ELF-1 (cell line): ENCODE measurements at places on chromosomes 6 and 20.
A peak's percentile ranks its signal among the peaks of the same experiment; 100 is the strongest.

- DNase-seq: no peak
Observed at GRCh38 chr6:13496513-13497190, 9.3 kb upstream of the GFOD1 start.

GRCh38 chr6:51265426-51265825 lies 446.8 kb downstream of the TFAP2B start:
- no peak for DNase-seq

DNA sequence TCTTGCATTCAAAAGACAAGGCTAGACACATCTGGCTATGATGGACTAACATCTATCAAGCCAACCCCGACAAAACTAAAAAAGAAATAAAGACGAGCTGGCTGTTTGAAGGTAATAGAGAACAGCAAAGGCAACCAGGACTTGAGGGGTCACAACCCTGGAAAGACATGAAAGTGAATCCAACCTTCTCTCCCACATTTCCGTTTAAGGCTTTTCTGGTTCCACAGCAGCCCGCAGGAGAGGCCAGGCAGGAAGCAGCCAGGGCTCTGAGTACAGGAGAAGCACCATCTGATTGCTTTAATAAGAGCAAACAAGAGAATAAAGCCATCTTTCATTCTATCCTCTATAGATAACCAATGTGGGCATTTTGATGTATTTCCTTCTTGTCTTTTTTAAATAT lies 14.3 kb downstream of the CNKSR3 start:
- no peak for DNase-seq

DNA sequence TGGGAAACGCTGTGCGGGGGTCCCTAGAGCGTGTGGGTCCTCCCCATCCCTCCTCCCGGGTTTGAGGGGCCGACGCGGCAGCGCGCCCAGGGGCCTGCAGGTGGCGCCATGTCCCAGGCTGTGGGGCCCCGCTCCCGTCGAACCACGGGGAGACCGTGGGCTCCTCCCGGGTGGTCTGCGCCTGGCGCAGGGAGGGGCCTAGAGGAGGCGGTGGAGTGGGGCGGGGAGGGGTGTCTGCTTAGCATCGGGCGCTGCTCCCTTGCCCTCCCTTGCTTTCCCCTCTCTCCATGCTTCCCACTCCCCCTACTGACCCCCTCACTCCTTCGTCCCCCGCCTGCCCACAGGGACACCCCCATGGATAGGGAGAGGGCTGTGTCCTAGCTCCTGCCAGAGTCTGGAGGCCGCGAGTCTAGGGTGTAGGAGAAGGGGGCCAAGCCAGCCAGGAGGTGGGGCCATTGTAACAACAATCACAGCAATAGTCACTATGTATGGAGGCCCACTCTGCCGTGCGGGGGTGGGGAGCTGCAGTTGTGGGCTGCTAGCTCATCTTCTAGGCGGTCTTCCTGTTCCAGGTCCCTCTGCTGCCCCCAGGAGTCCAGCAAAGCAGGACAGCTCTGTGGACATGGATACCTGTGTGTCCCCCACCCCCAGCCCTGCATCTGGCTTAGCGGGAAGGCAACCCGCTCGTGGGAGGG lies 51.7 kb downstream of the CHMP4B start:
- peak; percentile 88 for DNase-seq

- no peak for DNase-seq
Observed at GRCh38 chr20:61161726-61162390, 90.2 kb upstream of the CDH4 start.

- DNase-seq: no peak
Observed at GRCh38 chr20:20734475-20734948, 22.1 kb upstream of the RALGAPA2 start.

GRCh38 chr20:61753316-61753942 lies 312.3 kb downstream of the TAF4 start:
- DNase-seq: no peak

DNA sequence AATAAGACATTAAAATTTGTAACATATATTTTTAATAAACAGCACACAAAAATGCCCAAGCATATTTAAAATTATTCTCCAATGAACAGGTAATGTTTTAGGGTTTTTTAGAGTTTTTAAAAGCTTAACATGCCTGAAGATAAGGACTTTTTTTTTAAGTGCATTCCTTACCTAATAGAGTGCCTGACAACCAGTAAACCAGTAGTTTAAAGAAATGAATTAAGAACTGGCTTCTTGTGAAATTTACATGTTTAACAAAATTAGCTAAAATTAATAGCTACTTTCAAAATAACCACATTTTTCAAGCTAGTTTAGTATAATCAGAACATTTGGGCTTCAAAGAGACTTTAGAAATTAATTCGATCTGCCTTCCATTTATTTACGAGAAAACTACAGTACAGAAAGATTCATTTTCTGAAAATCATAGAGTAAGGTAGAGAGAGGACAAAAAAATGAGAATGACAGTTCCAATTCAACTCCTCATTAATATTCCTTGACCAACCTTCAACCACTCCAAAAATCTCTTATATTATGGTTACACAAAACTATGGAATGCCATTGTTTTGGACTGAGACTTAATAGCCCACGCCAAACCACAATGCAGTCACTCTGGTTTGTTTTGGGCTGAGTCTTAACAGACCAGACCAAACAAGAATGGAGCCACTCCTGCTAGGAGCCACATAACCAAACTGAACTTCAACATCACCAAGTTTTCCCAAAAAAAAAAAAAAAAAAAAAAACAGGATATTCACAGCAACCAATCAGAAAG lies 5.7 kb upstream of the PLN start:
- peak; percentile 9 for DNase-seq

GRCh38 chr20:63833776-63834490 lies 2.9 kb upstream of the ZBTB46 start:
- no peak for DNase-seq
